Ecto neural progenitor cell (in vitro differentiated cells): ENCODE measurements at places on chromosomes 7 and 10.

GRCh38 chr10:7932301-7933036 lies 114.2 kb downstream of the TAF3 start:
- no peak for DNase-seq

- peak; percentile 62 for DNase-seq
These were observed at the start of gene FAM131B for GRCh38 chr7:143362131-143363015. Gene FAM131B, minus strand, starts transcription at chr7:143362713. Its CDS starts 110 bp downstream, at chr7:143362603.

GRCh38 chr7:134645935-134646334 lies 718 bp upstream of the BPGM start:
- DNase-seq = no peak

- no peak for DNase-seq
These were observed 47.1 kb downstream of the NT5C2 start for GRCh38 chr10:103145860-103146466.

- DNase-seq = peak; percentile 26
These were observed 88.9 kb upstream of the LRRC4 start for GRCh38 chr7:128120116-128120515.

DNA sequence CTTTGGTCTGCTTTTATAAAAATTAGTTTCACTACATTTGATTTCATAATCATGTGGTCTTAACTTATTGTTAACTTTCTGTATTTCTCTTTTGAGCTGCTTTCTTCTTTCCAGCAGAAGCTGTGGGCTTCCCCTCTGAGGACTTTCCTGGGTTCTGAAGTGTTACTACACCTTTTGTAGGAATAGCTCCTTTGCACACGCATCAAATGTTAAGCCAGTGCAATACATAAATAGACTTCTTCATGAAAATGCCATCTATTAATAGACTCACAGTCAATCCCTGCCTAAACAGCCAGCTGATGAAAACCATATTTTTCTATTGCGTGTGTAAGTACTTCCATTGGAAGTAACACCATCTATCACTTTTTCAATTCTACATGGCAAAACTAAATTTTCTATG lies 1.5 kb downstream of the ABCB4 start:
- no peak for DNase-seq

DNA sequence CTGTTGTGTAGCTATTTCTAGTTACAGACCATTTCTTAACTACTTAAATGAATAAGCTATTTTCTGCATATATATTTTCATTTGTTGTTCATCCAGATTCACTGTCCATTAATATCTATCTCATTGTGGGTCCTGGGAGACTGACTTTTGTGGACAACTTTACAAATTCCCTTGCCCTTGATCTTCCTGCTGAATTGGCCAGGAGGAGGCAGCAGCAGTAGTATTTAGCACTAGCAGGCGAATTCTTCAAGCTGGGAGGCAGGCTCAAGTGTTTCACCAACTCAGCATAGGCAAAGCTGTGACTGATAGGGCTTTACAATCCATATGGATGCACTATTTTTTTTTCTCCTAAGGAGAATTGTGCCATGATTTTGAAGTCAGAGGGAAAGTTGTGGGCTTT lies 461.0 kb upstream of the NRG3 start:
- peak; percentile 45 for DNase-seq

DNA sequence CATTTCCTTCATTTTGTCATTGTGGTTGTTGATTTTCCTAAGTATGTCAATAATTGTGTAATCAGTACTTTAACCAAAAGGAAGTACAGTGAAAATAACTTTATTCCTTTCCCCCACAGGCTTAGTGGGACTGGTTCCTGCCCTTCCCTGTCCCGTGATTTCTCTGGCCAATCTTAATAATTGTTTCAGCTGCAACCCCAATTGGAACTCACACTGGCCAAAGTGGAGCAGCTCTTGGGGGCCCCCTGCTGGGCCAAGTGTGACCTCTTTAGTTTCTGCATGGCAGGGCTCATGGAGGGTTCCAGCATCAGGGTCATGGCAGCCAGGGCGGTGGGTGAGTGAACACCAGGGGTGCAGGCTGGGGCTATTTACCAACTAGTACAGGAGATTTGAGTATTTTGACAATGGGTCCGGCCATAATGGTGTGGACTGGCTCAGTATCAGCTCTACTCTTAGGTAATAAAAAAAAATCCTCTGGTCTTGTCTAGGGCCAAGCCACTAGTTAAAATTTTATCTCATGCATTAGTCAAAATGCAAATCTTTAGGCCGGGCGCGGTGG lies 31.7 kb downstream of the CYCS start:
- DNase-seq = peak; percentile 81

GRCh38 chr7:3117488-3118231 lies 74.0 kb upstream of the CARD11 start:
- no peak for DNase-seq

GRCh38 chr10:50063100-50063499 lies 4.7 kb upstream of the WASHC2A start:
- DNase-seq = peak; percentile 46

GRCh38 chr10:97333351-97333600 lies 1.3 kb downstream of the FRAT2 start:
- DNase-seq = no peak

GRCh38 chr7:106111655-106112117 lies 426 bp downstream of the SYPL1 start:
- no peak for DNase-seq

DNA sequence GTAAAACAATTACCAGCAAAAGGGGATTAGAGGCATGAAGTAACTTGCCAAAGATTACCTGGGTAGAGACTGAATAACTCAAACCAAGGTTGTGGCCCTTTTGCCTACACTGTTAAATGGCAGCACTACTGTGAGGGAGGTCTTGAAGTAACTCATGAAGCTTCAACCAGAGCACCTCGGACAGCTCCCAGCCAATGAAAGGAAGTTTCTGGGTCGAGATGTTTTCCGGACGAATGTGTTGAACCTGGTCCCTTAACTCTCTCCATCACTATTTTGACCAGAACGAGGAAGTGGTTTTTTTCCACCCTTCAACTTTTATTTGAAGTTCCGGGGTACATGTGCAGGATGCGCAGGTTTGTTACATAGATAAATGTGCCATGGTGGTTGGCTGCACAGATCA lies 133.6 kb upstream of the PRKCQ start:
- DNase-seq = no peak

- no peak for DNase-seq
These were observed 19.0 kb downstream of the CALML5 start for GRCh38 chr10:5480162-5480941.

DNA sequence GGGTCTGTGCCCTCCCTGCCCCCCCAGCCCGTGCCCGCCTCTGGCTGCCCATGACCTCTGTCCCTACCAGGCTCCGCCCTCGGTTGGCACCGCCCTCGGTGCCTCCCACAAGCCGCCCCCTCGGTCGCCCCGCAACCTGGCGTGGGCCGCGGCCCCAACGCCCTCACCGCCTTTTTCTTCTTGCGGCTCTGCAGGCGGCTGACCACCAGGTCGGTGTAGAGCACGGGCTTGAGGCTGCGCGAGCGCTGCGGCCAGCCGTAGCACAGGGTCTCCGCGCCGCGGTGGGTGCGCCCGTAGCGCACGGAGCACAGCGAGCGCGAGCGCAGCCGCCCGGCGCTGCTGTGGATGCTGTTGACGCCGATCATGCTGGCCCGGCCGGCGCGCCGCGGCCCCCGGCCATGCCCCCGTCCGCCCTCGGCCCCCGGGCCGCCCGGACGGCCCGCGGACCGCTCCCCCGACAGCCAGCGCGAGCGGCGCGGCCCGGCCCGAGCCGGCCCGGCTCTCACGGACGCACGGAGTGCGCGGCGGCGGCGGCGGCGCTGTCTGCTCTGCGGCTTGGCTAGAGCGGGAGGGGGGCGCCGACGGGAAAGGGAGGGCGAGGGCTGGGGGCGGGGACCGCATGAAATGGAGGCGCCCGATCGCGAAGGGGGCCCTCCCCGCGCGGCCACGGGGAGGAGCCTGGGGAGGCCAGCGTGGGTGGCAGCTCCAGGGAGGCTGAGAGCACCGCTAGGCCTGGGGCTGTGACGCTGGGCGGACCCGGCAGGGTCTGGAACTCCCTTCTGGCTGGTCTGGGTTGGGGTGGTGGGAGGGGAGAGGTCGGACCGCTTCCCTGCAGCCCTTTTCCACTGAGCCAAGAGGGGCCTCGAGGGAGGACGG lies 9.6 kb downstream of the PSD start:
- DNase-seq = peak; percentile 77

DNA sequence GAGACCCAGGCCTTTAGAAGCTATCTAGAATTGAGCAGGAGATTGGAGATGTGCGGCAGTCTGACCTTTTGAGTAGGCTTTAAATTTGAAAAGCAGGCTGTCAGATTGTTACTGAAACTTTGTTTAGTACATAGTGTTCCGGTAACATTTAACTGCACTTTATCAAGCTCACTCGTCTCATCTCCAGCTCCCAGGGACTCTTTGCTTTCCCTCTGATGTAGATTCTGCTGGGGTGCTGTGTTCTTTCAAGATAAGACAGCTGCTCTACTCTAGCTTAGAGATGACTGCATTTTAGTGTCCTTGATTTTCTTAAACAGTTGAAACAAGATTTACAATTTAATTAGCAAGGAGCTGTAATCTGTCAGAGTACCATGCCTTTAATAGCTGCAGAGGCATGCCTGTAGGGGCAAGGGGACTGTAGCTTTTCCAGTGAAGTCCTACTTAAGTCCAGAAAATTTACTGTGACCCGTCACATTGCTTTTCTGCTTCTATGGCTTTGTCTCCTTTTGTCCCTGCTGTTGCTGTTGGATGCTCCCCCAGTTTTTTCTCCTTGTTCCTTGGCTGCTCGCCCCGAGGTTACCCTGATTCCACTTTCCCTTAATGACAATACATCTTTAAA lies 56.4 kb upstream of the MTPN start:
- no peak for DNase-seq

GRCh38 chr7:132087421-132087820 lies 488.8 kb downstream of the PLXNA4 start:
- DNase-seq = no peak

GRCh38 chr10:30284865-30285594 lies 64.0 kb downstream of the MTPAP start:
- DNase-seq = no peak

- DNase-seq = no peak
These were observed 141.4 kb upstream of the BET1 start for GRCh38 chr7:94145602-94146001.

- DNase-seq = no peak
These were observed 38.4 kb upstream of the ABCB4 start for GRCh38 chr7:87513735-87514335.

GRCh38 chr7:138842111-138842510 lies 44.1 kb upstream of the ATP6V0A4 start:
- DNase-seq = no peak

DNA sequence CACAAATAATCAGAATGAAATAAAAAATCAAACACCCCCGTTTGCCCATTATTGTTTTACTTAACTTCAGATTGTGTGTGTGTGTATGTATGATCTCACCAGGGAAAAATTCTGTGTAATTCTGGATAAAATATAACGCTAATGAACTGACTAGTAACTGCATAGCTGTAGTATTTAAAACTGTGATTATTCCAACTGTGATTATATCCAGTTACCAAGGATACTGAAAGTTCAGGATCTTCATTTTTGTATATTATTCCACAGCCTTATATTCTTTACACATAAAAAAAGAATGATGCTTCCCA lies 2.9 kb downstream of the TWIST1 start:
- DNase-seq = no peak
